Stimulated activated CD4-positive, alpha-beta T cell treated with anti-CD3 and anti-CD28 coated beads, Interleukin-15, amount 100 ng/mL, for 1 hour (primary cell): ENCODE measurements at places on chromosomes 1 and 21.

- no peak for DNase-seq
Measured at GRCh38 chr1:154629061-154629674, 21.2 kb upstream of the ADAR start.

- no peak for DNase-seq
Measured at GRCh38 chr1:246092136-246092535, 414.9 kb downstream of the SMYD3 start.

DNA sequence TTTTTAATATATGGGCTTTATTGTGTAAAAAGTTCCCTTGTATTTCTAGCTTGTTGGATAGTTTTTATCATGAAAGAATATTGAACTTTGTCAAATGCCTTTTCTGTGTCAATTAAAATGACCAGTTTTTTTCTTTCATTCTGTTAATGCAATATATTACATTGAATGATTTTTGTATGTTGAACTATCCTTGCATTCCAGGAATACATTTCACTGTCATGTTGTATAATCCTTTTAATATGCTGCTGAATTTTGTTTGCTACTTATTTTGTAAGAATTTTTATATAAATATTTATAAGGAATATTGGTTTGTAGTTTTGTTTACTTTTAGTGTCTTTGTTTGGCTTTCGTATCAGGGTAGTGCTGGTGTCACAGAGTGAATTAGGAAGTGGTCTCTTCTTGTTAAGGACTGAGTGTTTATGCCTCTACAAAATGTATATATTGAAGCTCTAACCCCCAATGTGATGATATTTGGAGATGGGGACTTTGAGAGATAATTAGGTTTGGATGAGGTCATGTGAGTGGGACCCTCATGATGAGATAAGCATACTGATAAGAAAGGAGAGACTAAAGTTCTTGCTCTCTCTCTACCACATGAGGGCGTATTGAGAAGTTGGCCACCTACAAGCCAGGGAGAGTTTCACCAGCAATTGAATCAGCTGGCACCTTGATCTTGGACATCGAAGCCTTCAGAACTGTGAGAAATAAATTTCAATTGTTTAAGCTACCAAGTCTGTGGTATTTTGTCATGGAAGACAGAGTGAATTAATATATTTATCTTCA lies 12.0 kb upstream of the SLAMF6 start:
- no peak for DNase-seq

DNA sequence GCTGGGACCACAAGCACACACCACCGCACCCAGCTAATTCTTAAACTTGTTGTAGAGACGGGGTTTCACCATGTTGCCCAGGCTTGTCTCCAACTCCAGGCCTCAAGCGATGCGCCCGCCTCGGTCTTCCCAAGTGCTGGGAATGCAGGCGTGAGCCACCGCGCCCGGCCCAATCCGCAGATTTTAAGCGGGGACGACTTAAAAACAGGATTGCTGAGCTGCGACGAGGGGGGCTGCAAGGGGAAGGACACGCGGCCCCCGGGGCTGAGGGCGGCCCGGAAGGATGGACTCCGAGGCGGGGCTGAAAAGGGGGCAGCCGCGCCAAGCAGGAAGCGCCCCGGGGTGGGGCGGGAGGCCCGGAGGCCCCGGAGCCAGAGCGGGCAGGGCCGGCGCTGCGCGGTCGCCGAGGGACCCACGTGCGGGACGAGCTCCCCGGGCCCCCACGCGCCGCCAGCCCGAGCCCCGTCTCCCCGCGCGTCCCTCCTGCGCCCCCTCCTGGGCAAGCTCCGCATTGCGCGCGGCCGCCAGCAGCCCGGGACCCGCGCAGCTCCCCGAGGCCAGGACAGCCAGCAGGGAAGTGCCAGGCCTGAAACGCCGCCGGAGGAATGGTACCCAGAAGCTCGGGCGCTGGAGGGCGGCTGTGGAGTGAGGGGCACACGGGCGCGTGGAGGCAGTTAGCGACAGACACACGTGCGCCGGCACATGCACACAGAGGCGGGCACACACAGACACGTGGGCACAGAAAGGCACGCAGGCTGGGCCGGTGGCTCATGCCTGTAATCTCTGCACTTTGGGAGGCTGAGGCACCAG lies 5.5 kb upstream of the PRKCZ start:
- DNase-seq = peak; percentile 80

- DNase-seq = no peak
Measured at GRCh38 chr1:239317948-239318347, 68.4 kb upstream of the CHRM3 start.

DNA sequence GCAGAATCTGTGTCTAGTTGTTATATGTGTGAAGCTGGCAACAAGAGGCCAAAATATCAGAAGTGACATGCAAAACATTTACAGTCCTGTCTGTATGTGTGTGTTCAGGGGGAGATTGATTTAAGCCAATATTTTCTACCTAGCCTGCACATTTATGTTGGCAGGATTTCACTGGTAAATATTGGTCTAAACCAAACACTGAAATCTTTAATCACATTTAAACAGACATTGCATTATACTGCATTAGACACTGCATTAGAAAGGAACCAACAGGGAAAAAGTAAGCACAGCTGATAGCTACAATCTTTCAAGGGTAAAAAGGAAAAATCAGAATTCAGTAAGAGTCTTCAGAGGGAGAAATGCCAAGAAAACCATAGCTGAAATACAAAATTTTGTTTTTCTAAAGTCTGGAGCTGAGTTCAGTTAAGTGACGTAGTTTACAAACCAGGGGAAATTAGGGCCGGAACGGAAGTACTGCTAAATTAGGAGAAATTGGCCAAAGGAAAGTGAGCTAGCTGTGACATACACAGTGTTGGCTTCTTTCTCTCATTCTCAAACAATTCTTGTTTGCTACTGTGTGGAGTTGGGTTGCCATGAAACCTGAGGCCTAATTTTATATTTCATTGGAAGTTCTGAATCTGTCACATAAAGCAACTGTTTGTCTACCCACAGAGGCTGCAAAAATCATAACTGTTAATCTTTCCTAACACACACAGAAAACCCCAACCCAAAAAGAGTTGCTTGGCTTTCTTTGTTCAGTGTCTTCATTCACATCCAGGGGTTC lies 217.3 kb upstream of the SGIP1 start:
- DNase-seq = no peak

GRCh38 chr1:5793516-5793915 lies 198.7 kb downstream of the NPHP4 start:
- DNase-seq = no peak

DNA sequence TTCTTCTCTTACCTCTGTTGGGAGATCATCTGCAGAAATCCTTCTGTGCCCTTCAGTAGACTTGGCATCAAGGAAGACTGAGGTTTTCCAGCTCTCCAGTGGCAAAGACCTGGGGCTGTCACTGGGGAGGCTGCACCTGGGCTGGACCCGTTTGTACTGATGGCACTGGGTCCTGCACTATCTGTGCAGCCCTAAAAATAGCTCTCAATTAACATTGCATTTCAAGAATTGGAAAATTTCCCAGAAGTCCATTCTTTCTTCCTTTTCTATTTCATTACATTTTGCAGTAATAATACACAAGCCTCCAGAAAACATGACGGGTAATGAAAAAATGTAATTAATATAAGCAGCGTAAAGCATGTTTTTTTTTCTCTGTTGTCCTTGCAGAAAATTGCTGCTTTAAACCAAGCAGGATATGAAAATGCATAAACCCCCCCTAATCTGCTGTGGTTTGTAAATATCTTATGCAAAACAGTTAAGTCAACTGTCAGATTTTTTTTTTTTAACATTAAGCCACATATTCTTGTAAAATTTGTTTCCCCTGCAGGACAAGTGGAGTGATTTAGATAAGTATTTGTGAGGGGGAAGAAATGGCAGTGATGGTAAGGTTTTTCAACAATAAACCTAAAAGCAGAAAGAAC lies 64.9 kb downstream of the LMO4 start:
- no peak for DNase-seq

- DNase-seq = no peak
Measured at GRCh38 chr1:62654744-62655143, 33.4 kb downstream of the DOCK7 start.

GRCh38 chr21:41147096-41147978 lies 20.6 kb upstream of the BACE2 start:
- DNase-seq = no peak

- no peak for DNase-seq
Measured at GRCh38 chr1:231357831-231358354, 19.8 kb downstream of the SPRTN start.

DNA sequence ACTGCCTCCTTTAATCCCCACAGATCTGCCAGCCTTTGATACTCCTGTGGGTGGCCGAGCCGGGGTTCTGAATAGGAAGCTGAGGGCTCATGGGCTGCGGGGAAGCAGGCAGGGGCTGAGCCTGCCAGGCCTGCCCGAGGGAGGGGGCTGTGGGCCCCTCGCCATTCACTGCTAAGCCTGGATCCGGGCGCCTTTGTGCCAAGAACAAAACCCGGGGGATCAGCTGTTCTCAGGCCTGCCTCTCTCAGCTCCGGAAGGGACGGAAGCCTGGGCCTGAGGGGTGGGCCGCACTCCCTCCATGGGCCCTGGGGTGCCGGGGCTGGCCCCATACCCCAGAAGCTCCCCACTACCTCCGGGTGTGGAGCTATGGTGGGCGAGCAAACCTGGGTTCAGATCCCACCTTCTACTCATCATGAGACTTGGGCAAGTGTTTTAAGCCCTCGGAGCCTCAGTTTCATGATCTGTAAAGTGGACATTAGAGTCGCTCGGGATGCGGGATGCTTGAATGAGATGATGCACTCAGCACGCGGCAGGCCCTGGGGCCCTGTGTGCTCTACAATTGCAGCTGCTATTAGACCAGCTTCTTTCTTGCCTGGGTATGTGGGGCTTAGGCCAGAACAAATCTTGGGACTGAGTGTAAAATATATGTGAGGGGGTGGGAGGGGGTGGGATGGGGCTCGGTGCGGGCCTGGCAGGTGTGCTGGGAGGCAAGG lies 19.2 kb upstream of the EPHA2 start:
- DNase-seq = no peak

DNA sequence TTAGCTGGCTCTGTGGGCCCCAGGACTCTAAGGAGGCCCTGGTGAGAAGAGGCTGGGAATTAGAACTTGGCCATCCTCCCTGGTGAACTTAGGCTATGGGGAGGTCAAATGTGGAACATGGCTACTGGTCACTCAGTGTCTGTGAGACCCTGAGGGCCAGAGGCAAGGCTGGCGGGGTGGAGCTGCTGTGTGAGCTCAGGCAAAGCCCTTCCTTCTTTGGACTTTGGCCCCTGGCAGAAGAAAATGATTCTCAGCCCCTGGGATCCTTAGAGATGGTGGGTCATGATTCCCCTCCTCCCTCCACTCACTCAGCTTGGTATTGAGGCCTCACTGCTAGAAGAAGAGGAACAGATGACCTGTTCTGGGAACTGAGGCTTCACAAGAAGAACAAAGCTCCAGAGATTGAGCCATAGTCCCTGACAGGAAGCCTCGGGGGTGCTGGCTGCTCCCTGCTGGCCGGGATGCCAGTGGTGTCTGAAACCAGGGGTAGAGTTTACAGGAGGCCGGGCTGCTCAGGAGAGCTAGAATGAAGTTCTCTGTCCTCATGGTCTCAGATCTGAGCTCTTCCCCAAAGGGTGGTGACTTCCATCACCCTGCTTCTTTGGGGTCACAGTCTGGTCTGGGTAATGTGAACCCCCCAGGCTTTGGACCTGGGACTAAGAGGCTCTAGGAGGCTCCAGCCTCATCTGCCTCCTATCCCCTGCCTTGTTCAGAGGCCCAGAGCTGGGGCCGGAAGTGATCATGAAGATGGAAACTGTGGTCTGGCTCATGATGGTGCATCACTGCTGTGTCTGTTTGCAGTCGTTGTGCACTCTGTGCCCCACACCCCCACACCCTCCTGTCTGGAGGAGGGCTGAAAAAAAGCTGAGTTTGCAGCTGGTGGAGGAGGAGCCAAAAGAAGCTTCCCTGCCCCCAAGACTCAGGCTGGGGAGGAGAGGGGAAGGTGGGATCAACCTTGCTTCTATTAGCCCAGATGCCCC lies 905 bp downstream of the BTBD19 start:
- DNase-seq = peak; percentile 67

GRCh38 chr1:55386456-55386855 lies 171.3 kb upstream of the USP24 start:
- no peak for DNase-seq

GRCh38 chr1:184422490-184423233 lies 35.8 kb downstream of the C1orf21 start:
- DNase-seq = no peak

- DNase-seq = no peak
Measured at GRCh38 chr1:24764439-24764838, 19.2 kb downstream of the CLIC4 start.

GRCh38 chr1:164648636-164649035 lies 89.7 kb downstream of the PBX1 start:
- no peak for DNase-seq

- no peak for DNase-seq
Measured at GRCh38 chr1:40059338-40059959, 18.9 kb downstream of the CAP1 start.

GRCh38 chr1:53316766-53317581 lies 10.9 kb downstream of the LRP8 start:
- no peak for DNase-seq

GRCh38 chr1:2553871-2554620 lies 2.1 kb upstream of the TNFRSF14 start:
- no peak for DNase-seq

GRCh38 chr1:1540090-1540817 lies at the start of gene TMEM240:
Gene TMEM240, minus strand, starts transcription at chr1:1540624. Its CDS starts 278 bp downstream, at chr1:1540346.
- peak; percentile 9 for DNase-seq

- DNase-seq = no peak
Measured at GRCh38 chr1:156308078-156308477, 9.0 kb upstream of the VHLL start.

DNA sequence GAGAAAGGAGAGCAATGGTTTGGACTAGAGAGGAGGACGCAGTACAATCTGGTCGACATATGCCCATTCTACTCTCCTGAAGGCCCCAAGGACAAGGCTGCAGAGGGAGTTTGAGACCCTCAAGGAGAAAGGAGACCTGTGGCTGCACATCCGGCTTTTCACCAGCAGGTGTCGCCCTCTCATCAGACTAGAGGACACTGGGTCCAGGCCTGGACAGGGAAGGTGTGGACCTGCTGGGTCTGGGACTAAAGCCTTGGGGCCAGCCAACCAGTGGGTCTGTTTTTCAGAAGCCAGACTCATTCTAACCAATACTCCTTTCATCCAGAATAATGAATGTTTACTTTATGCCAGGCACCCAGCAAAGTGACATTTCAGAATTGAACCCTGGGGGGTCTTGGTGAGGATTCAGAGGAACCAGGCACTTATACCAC lies 5.0 kb downstream of the SRARP start:
- DNase-seq = peak; percentile 47

DNA sequence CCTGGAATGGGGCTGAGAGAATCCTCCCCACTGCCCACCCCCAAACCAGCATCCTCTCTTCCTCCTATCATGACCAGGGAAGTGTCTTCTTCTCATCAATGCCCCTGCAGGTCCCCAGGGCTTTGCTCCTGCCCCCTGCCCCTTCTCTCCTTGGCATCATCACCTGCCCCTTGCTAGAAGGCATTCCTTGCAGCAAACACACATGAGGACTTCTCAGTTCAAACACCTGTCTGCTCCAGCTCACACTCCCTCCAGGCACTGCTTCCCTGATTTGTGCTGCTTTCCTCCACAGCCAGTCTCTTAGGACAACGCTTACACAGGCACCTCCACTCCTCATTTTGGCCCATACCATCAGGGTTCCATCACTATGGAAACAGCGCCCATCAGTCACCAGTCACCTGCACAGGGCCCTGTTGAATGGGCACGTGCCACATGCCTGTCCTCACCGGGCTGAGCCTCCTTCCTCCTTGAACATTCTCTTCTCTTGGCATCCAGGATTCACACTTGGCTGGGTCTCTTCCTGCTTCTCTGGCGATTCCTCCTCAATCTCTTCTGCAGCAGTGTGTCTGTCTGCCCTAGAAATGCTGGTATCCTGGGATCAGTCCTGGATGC lies 81.9 kb upstream of the EDN2 start:
- no peak for DNase-seq
